ENCODE measurements at places on chromosomes 16 and 17. TPM values are rescaled to one million over a fixed set of nuclear protein-coding genes. Genes with fewer than 3 reads are reported as not detected.

Gene KRTAP3-3
- total RNA-seq = not detected

Gene USP6
- 0.26 TPM for total RNA-seq

GRCh38 chr17:65559804-65560627, 1.4 kb downstream of the AXIN2 start:
- DNase-seq = peak; percentile 62
- no peak overlapping the region for H3K27ac ChIP-seq
- peaks cover 19% of the 10 kb centered on the region for H3K4me1 ChIP-seq

DNA sequence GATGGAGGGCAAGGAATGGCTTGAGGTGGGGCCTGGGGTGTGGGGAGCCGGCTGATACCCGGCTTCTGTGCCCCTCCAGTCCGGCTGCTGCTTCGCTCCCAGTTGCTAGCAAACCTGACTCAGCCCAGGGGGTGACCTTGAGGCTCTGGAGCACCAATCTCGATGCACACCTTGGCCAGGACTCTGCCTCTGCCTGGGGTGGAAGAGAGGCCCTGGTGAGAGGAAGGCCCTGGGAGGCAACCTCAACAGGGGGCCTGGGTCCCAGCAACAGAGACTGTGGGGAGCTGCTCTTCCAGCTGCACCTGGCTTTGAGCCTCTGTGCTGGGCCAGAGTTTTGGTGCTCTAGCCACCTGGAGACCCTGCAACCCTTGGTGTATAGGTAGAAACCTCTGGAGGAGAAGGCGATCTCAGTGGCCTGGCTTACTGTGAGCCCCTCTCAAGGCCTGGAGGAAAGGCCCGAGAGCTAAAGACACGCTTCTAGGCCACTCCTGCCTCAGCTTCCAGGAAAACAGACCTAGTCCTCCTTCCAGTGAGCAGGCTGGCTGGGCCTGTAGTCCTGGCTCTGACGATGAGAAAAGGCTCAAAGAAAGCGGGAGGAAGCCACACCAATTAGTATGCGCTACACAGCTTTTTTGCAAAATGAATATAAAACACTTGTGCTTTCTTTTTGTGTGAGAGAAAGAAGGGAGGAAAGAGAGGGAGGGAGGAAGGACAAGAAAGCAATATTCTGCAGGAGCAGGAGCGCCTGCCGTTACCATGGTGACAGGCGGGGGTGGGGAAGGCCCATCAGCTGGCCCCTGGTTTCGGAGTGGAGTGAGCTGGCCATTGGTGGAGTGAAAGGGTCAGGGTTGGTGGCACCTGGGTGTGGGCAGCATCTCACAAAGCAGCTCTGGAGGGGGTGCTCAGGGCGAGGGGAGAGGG, 51.0 kb downstream of the VAC14 start:
- peak; percentile 26 for DNase-seq
- no peak overlapping the region for H3K4me3 ChIP-seq
- H3K27me3 ChIP-seq = no peaks in the 10 kb centered on the region
- no peaks in the 10 kb centered on the region for H3K36me3 ChIP-seq

Gene ITGAX
- not detected for total RNA-seq

DNA sequence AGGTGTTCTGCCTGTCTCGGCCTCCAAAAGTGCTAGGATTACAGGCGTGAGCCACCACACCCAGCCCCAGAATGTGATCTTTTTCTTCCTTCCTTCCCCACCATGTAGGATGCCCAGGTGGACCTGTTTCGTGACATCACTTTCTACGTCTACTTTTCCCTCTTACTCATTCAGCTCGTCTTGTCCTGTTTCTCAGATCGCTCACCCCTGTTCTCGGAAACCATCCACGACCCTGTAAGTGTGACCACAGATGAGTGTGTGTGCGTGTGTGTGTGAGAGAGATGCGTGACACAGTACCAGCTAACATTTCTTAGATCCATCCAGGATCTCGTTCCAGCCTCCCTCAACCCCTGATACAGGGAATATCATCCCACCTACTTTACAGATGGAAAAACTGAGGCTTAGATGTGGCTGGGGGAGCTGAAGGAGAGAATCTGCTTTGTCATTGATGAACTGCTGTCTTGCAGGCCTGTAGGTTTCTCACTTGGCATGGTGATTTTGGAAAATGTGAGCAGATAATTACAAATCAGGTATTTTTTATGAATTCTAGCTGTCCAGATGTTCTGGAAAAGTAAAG, 67.1 kb downstream of the ABCC1 start:
- no peak for DNase-seq
- H3K27ac ChIP-seq = no peak overlapping the region
- no peaks in the 10 kb centered on the region for H3K27me3 ChIP-seq
- H3K4me3 ChIP-seq = no peak overlapping the region
- H3K36me3 ChIP-seq = peaks cover 8% of the 10 kb centered on the region
- peaks cover 3% of the 10 kb centered on the region for H3K4me1 ChIP-seq

Gene ACACA
- 211 TPM for total RNA-seq

Gene OTOP2
- not detected for total RNA-seq

DNA sequence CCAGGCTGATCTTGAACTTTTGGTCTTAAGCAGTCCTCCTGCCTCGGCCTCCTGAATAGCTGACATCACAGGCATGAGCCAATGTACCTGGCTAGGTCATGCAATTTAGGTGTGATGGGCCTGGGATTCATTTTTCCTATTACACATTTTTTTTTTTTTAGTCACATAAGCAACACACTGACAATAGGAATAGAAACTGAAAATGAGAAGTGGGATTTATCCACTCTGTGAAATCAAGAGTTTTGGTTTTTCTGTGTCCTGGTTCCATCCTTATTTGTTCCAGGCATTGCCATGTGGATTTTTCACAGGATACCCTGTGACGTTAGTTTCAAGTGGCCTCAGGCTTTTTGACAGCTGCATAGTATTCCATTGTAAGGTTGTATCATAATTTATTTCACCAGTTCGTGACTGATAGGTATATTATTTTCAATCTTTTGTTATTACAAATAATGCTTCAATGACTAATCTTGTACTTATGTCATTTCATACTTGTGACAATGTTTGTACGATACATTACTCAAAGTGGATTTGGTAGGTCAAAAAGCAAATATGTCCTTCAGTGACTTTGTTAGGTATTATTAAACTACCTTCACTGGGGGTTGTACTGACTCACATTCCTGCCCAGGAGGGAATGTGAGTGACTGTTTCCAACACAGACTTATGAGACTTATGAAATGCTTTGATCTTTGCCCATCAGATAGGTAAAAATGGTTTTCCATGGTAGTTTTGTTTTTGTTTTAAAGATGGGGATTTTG, 10.6 kb downstream of the ADCY7 start:
- H3K4me3 ChIP-seq = no peak overlapping the region
- H3K4me1 ChIP-seq = peaks cover 10% of the 10 kb centered on the region
- no peaks in the 10 kb centered on the region for H3K36me3 ChIP-seq
- no peak overlapping the region for H3K27ac ChIP-seq

- H3K36me3 ChIP-seq = peaks cover 14% of the 10 kb centered on the region
- peaks cover 26% of the 10 kb centered on the region for H3K4me1 ChIP-seq
- peak overlapping the region; percentile 57 for H3K4me3 ChIP-seq
Measured at GRCh38 chr17:7410634-7411426, 3.2 kb downstream of the NLGN2 start.

DNA sequence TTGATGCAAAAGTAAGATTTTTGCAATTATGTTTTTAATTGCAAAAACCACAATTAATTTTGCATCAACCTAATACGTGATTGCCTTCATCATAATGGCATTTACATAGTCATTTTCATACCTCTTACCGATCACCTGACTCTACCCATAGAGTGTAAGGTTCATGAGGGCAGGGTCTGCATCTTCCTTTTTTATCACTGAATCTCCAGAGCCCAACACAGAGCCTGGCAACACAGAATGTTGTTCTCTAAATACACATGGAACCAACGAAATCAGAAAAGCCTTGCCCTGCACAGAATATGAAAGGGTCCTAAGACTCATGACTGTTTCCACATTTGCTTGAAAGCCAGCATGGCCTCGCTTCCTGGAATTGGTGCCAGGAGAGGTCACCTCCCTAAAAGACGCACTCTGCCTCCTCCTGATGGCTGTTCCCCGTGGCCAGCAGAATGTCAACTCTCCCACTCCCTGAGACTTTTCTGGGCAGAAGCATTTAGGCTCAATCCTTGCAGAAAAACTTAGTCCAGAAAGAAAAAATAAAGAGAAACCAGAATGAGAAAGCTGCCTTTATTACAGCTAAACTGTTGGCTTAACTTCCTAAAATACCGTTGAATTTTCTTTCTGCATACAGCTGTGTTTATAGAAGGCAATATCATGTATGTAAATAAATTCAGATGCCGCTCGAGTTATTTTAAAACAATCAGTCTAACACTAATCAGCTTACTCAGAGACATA, 327.8 kb upstream of the MAF start:
- DNase-seq = no peak
- peaks cover 12% of the 10 kb centered on the region for H3K4me1 ChIP-seq
- no peak overlapping the region for H3K27ac ChIP-seq
- peaks cover 3% of the 10 kb centered on the region for H3K27me3 ChIP-seq
- no peak overlapping the region for H3K4me3 ChIP-seq
